Body of pancreas (tissue), 4 donors: ENCODE measurements at places on chromosomes 4 and X. TPM values are rescaled to one million over a fixed set of nuclear protein-coding genes. Genes with fewer than 3 reads are reported as not detected.

DNA sequence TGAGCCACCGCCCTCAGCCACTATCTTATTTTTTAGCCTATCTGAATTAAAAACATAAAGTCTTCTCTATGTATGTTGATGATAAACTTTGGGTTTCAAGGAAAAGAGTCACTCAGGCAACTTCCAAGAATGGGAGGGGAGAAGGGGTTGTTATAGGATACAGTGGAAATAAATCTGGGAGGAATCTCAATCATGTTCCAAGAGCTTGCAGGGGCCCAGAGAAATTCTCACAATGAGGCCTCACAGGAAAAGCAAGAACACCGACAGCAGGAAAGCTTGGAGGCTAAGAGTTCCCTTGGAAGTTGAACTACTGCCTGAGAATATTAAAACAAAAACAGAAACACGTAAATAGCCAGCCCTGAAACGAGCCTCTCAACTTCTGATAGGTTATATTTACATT, 384.6 kb upstream of the IGFBP7 start:
- no peak for DNase-seq

DNA sequence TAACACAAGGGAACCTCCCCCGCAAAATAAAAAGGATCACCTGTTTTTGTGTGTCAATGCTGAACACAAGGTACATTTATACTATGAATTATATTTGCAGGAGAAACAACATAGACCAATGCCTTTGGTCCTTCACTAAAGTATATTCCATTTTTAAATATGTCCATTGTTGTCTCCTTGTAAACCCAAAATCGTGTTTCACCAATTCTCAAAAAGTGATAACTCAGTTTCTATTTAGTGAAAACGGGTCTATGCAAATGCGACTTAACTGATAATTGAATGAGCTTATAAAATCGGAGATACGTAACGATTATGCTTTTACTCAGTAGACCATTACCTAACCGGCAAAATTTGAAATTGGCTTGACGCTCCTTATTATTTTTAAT, 2.1 kb downstream of the BRWD3 start:
- DNase-seq: no peak

DNA sequence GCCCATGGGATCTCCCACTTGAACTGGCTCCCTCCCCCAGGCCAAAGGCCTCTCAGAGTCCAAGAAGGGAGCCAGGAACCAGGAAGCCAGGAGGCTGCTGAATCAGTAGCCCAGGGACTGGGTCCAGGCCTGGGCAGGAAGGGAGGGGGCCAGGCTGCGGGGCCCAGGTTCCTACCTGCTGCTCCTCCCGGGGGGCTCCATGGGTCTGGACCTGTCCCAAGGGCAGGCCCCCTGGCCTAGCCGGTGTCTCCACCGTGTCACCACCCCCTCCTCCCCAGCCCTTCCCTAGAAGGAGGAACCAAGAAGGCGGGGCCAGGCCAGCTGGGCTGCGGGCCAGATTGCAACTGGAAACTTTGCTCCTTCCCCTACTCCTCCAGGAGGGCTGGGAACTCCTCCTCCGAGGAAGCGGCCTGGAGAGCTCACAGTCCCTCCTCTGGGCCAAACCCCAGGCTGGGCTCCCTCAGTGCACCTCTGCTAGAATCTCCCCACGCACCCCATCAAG, at the start of gene IQSEC2:
Gene IQSEC2 (minus strand): TSS at position 264 of the 502 bp plus-strand sequence.
- peak; percentile 84 for DNase-seq

The RASSF6 gene
- total RNA-seq: 5.3 TPM

- no peak for DNase-seq
Observed at GRCh38 chr4:159006202-159006601, 96.7 kb upstream of the RAPGEF2 start.

The NDP gene
- total RNA-seq: not detected

The SUPT20HL1 gene
- 0.26 TPM for total RNA-seq

GRCh38 chr4:188839704-188840103, 700.5 kb downstream of the TRIML1 start:
- DNase-seq: no peak

The RENBP gene
- total RNA-seq: 0.66 TPM

The TNIP3 gene
- total RNA-seq: not detected

DNA sequence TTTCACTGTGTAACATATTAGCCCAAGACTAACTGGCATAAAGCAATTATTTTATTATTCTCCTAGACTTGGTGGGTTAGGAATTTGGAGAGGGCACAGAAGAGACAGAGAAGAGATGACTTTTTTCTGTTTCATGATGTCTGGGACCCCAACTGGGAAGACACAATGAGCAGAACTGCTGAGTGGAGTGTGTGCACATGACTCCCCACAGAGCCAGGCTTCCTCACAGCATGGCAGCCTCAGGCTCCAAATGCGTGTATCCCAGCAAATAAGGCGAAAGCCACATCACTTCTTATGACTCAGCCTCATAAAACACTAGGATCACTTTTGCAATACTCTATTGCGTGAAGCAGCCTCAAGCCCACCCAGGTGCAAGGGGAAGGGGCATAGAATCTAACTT, 68.4 kb downstream of the MFAP3L start:
- DNase-seq: no peak

DNA sequence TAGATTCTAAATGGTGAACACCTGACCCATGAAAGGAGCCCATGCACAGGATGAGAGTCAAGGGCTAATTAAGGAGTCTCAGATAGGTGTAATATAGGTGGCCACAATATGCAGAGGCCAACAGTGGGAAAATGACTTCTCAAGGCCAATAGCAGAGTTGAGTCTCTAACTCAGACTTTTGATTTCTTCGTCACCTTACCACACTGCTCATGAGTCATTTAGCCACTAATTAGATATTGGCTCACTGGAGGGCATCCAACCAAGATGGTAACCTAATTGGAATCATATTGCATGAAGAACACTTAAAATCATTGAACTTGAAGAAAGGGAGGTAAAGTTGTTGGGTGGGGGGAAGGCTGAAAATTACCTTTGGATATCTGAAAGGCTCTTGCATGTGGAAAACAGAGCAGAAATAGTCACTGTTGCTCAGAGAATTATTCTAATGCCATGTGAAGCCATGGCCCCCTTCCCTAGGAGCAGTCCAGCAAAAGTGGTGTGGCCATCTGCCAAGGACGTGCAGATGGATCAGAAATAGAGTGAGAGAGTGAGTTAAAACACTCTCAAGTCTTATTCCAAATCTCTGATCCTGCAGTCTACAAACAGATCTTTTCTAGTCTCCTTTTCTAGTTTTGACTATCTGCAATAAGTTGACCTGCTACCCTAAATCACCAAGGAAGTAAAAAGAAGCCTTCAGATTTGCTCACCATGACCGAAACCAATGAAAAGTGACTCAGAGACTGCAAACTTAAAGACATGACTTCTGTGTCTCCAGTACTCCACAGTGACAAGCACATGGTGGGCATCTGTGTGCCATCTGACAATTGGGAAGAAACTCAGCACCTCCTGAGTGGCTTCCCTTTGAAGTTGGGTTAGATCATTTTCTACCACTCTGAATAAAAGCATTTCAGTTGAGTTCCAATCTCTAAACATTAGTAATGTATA, 93.9 kb upstream of the C1QTNF7 start:
- no peak for DNase-seq

GRCh38 chrX:120308959-120309872, 2.0 kb downstream of the TMEM255A start:
- peak; percentile 66 for DNase-seq

GRCh38 chrX:38878641-38879340, 77.5 kb downstream of the MID1IP1 start:
- DNase-seq: no peak

The RTL3 gene
- 0.52 TPM for total RNA-seq

The RGN gene
- 20.8 TPM for total RNA-seq

- DNase-seq: peak; percentile 8
Observed at GRCh38 chrX:17024886-17025285, 78.4 kb downstream of the REPS2 start.

- no peak for DNase-seq
Observed at GRCh38 chr4:89268679-89269078, 38.9 kb downstream of the GPRIN3 start.

The PLS3 gene
- 47.5 TPM for total RNA-seq

DNA sequence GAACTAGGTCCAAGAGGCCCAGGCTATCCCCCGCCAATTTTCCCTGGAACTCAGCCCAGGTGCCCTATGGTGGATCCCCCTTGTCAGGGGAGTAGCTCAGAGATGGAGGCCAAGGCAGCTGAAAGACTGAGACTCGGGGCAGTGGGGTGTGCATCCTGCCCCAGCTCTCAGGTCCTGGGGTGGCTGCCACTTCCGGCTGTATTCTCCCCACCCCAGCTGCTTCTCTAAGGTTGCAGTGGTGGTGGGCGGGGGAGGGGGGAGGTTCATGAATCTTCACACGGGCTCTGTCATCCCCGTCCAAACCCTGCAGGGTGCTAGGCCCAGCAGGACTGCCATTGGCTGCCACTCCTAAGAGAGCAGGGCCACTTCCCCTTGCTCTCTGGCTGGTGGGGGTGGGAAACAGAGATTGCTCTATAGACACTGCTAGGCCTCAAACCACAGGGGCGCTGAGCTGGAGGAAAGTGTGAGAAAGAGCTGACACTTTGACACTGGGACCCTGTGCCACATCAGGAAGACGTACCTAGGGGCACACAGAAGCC, 1.5 kb downstream of the SASH3 start:
- DNase-seq: peak; percentile 25

DNA sequence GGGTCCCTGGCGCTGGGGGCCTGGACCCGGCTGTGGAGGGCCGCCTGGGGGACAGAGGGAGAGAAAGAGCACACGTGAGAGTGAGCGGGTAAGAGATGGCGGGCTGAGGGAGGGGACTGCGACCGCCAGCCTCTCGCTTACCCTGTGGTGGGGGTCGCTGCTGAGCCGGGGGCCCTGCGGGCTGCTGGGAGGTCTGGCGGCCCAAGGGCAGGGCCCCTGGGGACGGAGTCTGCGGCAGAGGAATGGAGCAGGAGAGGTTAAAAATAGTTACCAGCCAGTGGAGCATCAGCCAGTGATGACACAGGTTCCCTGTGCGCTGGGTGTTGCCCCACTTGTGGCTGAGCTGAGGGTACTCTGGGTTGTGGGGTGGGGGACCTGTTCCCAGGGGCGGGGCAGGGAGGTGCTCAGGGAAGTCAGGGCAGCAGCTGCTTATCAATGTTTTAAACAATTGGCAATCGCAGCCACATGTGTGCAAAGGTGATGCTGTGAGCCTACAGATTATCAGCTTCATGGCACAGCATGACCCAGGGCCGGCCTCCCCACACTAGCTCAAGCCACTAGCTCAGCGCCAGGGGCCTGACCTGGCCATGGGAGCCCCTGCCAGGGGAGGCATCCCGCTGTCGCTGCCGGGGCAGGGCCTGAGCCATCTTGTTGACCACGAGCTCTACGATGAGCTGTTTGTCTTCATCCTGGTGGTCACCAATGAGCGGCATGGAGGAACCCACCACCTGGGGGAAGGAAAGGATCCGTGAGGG, 7.5 kb upstream of the TIMP1 start:
- DNase-seq: no peak

DNA sequence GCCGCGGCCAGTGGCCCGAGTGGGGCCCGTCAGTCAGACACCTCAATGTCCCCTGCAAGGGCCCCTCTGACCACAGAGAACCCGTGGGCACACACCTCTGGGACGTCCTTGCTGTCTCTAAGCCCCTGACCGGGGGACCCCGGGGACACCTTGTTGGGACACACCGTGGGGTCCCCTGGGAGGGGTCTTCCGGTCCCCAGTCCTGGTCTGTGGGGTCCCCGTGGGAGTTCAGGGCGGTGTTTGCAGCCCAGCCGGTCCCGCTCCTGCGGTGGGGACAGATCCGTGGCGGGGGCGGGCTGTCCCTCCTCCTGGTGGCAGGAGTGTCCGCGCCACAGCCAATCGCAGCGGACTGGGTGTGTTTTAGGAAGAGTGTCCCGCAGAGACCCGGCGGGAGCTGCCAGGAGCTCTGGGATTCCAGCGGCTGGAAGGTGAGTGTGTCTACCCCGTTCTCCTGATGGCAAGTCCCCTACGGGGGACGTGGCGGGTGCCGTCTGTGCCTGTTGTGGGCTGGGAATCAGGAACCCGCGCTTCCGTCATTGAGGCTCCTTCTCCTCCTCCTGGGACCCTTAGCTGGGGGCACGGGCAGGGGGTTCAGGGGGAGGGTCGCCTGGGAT, 5.1 kb upstream of the PLCXD1 start:
- DNase-seq: peak; percentile 86

DNA sequence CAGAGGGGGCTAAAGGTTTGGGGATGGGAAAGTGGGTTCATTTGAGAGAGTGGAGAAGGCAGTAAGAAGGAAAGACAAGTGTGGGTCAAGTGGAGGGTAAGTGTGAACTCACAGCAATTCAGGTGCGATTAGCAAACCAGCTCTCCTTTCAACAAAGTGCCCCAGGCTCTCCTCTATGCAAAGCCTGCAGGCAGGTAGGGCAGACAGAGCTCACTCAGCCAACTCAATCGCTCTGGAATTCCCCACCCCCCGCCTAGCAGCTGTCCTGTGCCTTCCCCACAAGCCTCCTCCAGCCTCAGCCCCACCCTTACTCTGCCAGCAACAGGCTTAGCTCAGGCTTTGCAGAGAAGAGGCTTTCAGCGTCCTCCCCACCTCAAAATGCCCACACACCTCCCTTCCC, 14.8 kb upstream of the MAMLD1 start:
- DNase-seq: no peak

DNA sequence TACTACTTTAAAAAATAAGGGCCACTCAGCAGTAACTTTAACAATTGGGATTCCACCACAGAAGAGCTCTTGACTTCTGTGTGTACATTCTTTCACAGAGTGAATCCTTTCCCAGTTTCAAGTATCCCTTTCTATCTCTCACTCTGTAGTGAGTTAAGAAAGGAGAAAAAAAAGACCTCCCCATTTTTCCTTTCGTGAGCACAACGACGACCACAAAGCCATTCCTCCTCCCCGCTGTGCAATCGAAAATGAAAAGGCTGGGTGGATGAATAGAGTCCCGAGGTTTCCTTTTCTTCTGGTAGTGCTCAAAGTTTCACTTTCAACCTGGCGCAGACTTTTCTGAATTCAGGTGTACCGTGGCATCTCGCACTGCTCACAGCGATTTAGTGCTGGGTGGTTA, 58.0 kb downstream of the TAB3 start:
- no peak for DNase-seq

The DGKQ gene
- total RNA-seq: 17.5 TPM

The FAT4 gene
- 3.6 TPM for total RNA-seq

DNA sequence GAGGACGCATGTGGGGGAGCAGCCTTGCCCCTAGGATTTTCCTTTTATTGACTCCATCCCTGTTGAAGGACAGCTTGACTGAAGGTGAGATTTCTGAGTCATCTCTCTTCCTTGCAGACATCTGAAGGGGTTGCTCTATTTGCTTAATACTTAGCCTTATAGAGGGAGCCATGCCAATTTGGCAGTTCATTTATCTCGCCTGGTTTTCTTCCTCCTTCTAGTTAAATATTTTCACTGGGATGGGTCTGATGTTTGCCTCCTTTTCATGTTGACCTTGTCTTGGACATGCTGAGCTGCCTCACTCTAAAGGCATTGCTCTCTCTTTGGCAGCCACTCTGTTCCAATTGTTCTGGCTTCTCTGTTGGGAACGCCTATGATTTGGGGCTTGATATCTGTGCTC, 151.0 kb upstream of the PSAPL1 start:
- DNase-seq: no peak
